Activated T-cell treated with anti-CD3 and anti-CD28 coated beads, Interleukin-2, amount 50 U/mL, for 4 hours (primary cell): ENCODE measurements at places on chromosomes 2 and 18.

- DNase-seq = no peak
These were observed 77.8 kb upstream of the B3GNT2 start for GRCh38 chr2:62118160-62118559.

DNA sequence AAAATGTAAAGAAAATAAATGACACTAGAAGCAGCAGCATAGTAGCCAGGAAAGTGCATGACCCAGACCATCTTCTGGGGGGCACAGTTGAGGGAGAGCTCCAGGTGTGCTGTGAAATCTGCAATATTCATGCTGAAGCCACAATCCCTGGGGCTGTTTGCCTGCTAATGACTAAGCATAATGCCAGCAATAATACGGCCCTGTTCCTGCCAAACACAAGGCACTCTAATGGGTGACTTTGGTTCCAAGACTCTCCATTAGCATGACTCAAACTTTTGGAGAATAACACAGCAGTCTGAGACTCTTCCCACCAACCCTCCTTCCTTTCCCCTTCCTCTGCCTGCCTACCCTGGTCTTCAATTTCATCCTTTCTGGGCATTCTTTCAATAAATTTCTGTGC is 77.9 kb upstream of the DOCK10 start:
- DNase-seq = no peak

- DNase-seq = no peak
These were observed 1665.2 kb downstream of the SUCLG1 start for GRCh38 chr2:82793711-82794435.

DNA sequence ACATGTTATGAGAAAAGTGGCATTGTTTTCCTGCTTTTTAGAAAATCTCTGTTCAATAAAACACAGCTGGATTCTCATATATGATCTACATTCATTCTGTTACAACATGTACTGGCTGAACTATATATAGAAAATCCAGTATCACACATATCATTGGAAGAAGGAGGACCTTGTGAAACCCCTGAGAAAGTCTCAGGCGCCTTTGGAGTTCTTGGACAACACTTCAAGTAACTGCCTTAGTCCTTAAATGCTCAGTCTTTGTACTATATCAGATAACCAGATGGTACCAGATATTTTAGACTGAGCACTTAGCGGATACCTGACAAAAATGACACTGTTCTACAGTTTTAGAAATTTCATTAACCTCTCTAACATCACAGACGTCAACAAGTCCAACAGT is 72.2 kb downstream of the ACVR1 start:
- DNase-seq = no peak

- no peak for DNase-seq
These were observed 1311.7 kb upstream of the CDH2 start for GRCh38 chr18:29488617-29489016.

DNA sequence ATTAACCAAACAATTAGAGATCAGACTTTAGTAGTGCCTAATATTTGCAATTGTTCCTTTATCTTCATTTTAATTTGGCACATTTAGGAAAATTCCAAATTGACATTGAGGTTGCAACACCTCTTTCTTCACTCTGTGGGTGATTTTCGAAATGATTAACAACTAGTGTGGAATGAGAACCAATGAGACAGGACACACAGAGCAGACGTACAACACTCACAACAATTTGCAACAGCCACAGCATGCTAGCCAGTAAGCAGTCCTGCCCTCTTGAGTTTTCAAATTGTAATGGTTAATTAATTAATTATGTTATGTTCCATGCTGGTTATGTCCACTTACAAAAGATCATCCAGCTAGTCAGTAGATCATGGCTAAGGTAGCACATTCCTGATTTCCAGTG is 339.3 kb downstream of the LRP1B start:
- no peak for DNase-seq
